ENCODE measurements at places on chromosomes 2 and 18.

DNA sequence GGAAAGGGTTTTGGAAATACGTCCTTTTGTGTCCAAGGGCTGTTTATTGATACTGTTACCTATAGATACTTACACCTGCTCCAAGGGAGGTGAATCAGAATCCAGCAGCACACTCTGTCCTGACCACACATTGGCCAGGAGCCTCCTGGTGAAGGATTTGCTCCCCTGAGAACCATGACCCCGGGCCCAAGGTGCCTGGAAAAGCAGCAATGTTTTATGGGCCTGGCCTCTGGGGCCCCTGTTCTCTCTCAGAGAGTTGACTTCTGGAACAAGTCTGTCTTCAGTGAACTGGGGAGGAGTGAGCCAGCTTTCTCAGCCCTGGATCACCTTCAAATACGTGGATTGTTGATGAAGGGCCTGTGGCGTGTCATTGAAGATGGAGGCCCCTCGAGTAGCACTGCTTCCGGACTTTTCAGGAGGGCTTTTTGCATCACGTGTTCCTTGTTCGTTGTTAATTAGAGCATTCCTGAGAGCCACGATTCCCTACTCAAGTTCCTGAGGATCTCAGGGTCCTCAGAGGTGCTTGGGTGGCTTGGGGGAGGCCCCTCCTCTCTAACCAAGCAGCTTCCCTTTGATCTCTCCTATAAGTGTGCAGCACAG lies 78.5 kb upstream of the RPL31 start:
- ATAC-seq = no peak

DNA sequence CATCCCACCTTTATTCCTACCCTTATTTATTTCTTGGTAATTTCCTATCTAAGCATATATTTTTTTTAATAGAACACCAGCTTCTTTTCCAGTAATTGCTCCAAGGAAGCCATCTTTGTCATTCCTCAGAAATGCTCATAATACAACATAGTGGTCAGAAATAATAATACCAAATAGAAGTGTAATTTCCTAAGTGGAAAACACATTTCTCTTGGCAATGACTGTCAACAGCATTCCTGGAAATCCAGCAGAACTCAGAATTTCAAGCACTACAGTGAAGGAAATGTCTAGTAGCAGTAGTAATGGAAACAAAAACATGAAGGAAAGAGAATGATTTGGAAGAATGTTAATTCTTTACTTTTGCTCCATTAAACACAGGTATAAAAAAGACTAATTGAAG lies 56.6 kb downstream of the GDF7 start:
- no peak for ATAC-seq

GRCh38 chr2:32732120-32732519 lies 104.3 kb downstream of the TTC27 start:
- ATAC-seq = no peak

DNA sequence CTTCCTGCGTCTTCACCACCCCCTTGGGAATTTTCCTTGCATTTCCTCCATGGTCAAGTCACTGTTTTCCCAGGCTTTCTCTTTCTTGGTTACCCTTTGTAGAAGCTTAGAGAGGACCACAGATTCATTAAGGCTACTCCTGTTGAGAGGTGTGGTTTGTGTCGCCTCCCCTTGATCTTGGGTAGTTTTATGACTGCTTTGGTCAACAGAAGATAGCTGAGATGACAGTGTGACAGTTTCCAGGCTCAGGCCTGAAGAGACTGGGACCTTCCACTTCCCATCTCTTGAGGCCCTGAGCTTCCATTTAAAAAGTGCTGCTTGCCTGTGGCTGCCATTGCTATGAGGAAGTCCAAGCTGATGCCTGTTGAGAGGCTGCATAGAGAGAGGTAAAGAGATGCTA lies 5.4 kb downstream of the ACOXL start:
- ATAC-seq = no peak
